Activated naive CD4-positive, alpha-beta T cell (primary cell): ENCODE measurements at places on chromosomes 3 and 15.

GRCh38 chr3:160001148-160001760 lies 12.6 kb downstream of the IL12A start:
- DNase-seq: no peak

DNA sequence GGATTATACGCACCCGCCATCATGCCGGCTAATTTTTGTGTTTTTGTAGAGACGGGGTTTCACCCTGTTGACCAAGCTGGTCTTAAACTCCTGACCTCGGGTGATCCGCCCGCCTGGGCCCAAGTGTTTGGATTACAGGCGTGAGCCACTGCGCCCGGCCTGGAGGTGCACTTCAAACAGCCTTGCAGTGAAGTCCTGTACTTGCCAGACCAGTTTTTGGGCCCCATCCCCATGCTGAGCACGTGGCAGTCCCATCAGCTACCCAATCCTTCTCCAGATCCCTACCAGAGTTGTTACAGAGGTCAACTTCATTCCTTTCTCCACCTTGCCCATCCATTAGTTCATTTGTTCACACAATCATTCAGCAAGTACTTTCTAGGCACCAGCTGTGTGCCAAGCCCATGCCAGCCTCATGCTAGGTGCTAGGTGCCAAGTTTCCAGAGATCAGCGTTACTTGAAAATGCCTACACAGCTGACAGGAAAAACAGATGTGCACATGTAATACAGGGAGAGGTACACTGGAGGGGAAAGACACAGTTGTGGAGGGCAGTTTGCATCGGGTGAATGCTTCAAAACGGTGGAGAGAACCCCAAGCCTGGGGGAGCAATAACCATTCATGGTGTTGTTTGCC lies 2.2 kb downstream of the DNAH1 start:
- no peak for DNase-seq

- DNase-seq: no peak
Measured at GRCh38 chr15:36893276-36893675, 207.1 kb downstream of the MEIS2 start.

GRCh38 chr15:40770147-40770721 lies 454 bp downstream of the C15orf62 start:
- DNase-seq: no peak

DNA sequence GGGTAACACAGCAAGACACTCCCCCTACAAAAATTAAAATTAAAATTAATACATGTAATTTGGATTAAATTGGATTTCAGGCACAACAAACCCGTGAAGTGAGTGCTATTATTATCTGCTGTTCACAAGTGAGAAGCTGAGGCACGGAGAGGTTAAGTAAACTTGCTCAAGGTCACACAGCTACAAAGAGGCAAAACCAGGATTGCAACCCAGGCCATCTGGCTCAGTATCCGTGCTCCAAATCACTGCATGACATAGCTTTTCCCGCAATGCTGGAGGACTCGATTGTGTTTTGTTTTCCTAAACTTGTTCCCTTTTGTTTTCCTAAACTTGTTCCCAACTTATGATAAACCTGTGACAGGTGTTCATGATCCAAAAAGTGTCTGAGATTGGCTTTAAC lies 19.9 kb upstream of the C15orf39 start:
- no peak for DNase-seq

DNA sequence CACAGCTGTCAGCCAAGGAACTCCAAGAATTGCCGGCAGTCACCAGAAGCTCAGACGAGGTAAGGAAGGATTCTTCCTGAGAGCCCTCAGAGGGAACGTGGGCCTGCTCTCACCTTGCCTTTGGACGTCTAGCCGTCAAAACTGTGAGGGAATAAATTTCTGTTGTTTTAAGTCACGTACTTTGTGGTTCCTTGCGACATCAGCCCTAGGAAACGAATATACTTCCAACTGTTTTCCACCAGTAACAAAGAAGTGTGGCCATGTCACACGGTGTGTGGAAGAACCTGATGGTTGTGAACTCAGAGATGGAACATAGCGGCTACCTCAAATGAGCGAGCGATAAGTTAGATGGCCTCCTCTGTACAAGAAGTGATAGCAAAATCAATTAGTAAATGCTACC lies 41.0 kb upstream of the B3GNT5 start:
- no peak for DNase-seq

- DNase-seq: no peak
Measured at GRCh38 chr3:59316688-59317275, 267.0 kb upstream of the CFAP20DC start.

- DNase-seq: no peak
Measured at GRCh38 chr3:8899876-8900460, 63.3 kb downstream of the RAD18 start.

DNA sequence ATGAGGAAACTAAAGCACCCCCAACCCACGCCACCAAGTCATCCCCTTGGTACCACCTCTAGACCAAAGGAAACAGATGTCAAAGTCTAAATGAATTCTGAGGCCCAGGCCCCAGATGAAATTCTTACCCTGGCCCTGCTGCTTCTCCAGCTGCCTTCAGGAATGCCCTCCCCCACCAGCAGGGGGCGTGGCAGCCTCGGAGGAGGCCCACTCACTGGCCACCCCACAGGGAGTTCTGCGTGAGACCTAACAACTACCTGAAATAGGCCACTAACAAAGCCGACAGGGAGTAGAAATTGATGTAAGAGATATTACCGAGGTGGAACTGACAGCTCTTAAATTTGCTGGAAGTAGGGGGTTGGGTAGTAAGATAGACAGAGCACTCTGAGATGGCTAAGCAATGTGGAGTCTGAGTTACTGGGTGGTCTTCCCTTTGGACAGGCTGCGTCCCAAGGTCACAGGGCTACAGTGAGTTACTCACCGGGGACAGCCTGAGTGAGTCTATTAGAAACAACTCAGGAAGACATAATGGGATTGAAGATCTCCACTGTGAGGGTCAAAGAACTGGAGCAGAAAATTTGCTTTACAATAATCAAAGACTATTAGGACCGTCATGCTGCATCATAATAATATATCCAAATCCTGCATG lies 240.7 kb downstream of the SHOX2 start:
- no peak for DNase-seq

DNA sequence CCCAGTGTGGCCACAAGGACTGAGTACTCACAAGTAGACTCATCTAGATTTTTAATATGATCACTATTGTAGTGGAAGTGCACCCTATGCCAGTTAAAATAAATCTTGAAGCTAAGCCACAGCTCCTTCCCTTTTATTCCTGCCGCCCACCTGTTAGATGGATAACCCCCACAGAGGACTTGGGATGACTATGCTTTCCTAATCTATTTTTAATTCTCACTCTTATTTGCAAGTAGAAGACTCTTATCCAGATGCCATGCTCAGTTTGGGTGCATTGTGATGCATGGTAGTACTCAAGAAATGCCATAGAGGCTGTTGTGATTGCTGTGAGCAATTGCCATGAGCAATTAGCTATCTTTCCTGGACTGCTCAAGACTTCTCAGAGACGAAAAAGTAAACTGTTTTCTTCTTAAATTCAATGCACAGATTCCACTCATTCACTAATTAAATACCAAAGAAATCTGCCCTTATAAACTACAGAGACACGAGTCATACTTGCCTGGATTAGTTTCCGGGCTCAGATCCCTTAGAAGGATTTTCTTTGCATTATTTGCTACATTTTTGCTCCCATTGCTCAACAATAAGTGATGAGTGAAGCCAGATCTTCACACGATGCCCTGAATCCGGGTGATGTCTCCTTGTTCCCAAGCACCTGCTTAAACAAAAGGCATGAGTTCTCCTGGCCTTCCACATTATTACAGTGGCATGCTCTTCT lies 472.1 kb downstream of the SOX2 start:
- no peak for DNase-seq

DNA sequence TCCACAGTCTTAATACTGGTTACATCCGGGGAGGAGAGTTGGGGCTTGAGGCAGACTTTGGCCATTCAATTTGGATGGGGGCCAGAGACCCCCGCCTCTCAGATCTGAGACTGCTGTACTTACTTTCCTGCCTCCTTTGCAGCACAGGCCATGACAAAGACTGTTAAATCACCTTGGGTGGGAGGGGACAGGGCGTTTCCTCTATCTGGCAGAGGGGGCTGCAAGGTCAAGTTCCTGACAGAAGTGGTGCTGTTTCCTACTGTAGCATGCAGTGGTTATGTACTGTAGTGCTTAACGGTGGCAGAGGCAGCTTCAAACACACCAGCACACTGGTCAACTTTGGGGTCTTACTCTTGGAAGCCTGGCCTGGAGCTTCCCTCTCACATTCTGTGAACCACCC lies 261.2 kb upstream of the LRRFIP2 start:
- DNase-seq: no peak

DNA sequence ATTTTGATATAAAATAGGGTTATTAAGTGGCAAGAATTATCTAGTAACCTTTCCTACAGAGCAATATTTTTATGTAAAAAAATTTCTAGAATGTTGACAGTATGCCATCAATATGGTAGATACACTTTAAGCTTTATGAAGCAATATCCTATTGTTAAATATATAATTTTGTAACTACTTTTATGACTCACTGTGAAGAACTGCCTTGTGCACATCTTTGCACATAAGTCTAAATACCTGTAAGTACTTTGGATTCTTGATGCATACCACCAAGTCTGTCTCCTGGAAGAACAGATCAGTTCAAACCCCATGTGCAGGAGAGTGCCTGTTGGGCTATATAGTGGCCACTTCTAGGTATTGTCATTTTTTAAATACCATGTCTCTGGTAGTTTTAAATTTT lies 205.7 kb upstream of the EIF1B start:
- DNase-seq: no peak

DNA sequence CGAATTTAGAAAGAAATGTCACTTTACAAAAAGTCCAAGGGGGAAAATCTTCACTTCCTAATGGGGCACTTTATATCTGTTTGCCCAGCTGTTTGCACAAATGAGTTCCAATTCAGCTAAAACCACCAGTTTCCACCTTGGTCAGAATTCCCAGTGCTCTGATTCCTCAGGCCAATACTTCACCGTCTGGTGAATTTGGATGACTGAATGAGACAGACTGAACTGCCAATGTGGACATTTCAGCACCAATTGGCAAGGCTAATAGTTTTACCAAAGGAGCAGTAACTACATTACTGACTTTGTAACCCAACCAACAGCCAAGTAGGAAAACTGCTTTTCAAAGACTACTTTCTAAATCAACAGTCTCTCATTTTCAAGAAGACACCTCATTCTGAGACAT lies 51.8 kb downstream of the ABI3BP start:
- no peak for DNase-seq

DNA sequence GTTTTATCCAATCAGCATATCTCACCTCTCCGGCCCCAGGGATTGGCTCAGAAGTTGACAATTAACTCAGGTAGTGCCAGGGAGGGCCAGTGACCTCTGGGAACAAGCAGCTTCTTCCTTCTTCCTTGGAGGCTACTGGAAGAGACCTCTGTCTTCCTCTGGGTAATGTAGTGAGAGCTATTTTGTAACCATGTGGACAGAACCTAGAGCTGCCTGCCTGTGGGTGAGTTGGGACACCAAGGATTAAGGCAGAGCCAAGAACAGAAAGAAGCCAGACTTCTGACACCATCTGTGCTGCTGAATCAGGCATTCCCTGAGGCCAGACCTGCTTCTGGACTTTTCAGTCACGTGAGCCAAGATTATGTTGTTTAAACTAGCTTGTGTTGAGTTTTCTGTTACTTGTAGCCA lies 5.9 kb upstream of the NDUFAF1 start:
- no peak for DNase-seq

- no peak for DNase-seq
Measured at GRCh38 chr15:60932051-60932915, 296.8 kb downstream of the RORA start.

- DNase-seq: no peak
Measured at GRCh38 chr3:31353166-31353565, 179.6 kb upstream of the STT3B start.

- no peak for DNase-seq
Measured at GRCh38 chr3:100261485-100261903, 702 bp downstream of the TBC1D23 start.

DNA sequence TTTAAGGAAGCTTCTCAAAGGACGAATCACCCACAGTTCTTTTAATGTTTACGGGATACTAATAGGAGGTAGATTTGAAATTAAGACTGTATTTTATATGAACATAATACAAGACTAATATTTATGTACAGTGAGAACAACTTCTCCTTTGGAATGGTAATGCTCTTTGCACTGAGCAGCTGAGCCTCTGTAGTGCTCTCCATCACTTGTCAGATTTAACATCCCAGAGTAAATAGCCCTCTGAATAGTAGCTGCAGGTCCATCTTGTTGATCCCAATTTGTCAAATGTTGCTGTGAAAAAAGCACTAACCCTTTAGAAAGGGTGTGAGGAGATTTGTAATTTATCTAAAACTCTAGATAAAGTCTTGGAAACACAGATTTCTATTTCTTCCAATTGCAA lies 351.4 kb upstream of the KCNMB2 start:
- no peak for DNase-seq

- DNase-seq: no peak
Measured at GRCh38 chr15:66685638-66686150, 16.3 kb upstream of the SMAD6 start.

- no peak for DNase-seq
Measured at GRCh38 chr3:125072749-125073389, 17.1 kb upstream of the HEG1 start.

- DNase-seq: no peak
Measured at GRCh38 chr3:160044121-160044520, 55.5 kb downstream of the IL12A start.

DNA sequence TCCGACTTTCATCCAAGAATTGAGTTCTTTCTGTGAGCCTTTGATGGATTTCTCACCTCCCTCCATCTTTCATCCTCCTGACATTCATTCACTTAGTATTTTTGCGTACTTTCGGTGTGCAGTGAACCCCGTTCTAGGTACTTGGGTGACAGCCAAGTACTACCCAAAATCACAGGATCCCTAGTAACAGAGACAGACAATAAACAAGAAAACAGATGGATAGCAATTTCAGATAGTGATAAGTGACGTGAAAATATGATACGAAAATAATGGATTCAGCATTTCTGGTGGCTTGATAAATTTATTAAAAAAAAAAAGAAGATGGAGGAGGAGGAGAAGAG lies 264 bp upstream of the CMTM6 start:
- DNase-seq: no peak

- no peak for DNase-seq
Measured at GRCh38 chr15:88166082-88166993, 90.2 kb downstream of the NTRK3 start.

DNA sequence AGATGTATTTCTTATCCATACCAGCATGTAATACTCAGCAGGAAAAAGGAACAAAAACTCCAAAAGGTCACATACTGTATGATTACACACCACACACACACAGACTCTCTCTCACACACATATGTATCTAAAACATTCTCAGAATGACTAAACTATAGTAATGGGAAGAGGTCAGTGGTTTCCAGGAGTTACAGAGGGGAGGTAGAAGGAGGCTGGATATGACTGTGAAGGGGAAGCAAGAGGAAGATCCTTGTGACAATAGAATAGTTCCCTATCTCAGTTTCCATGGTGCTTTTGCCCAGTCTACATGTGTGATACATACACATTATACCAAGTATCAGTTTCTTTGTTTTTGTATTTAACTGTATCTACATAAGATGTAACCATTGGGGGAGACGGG lies 190.1 kb downstream of the IL5RA start:
- DNase-seq: no peak

- no peak for DNase-seq
Measured at GRCh38 chr15:34014556-34014955, 24.4 kb downstream of the AVEN start.

- DNase-seq: no peak
Measured at GRCh38 chr3:104604326-104605010, 762.2 kb upstream of the ALCAM start.
